Activated CD8-positive, alpha-beta memory T cell treated with anti-CD3 and anti-CD28 coated beads for 48 hours (primary cell): ENCODE measurements at places on chromosomes 3 and 15.

- DNase-seq = no peak
Measured at GRCh38 chr15:69760258-69760845, 307.7 kb downstream of the RPLP1 start.

DNA sequence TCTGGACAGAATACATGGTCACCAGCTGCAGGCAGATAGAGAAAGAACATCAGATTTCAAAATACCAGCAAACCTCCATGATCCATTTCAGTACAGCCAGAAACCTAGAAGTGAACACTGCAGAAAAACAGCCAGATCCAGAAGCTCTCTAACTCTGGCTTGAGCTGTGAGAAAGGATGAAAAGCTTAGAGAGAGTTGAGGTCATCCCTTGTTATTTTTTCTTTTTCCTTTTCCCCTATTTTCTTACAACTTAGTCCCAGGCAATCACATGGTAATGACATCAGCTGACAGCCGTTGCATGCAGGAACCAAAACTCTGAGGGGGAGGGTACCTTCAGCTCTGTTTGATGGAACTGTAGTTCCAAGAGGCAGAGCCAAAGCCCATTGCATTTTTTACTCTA lies 113.2 kb downstream of the TCF12 start:
- no peak for DNase-seq

DNA sequence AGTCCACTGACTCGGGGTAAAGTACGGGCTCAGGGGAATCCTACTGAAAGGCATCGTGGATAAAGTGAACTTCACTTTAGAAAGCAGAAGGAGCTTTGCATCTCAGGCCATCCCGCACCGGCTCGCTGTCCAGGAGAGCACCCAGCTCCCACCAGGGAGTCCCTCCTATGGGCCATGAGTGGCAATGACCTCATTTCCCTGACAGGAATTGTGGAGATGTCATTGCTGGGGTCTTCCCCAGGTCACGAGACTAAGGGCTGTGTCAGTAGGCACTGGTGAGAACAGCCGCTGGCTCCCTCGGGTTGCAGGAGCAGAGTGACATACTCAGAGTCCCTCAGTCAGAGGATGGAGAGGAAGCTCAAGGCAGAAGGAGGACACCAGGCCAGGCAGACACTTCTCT lies 97.3 kb downstream of the XXYLT1 start:
- DNase-seq = no peak

DNA sequence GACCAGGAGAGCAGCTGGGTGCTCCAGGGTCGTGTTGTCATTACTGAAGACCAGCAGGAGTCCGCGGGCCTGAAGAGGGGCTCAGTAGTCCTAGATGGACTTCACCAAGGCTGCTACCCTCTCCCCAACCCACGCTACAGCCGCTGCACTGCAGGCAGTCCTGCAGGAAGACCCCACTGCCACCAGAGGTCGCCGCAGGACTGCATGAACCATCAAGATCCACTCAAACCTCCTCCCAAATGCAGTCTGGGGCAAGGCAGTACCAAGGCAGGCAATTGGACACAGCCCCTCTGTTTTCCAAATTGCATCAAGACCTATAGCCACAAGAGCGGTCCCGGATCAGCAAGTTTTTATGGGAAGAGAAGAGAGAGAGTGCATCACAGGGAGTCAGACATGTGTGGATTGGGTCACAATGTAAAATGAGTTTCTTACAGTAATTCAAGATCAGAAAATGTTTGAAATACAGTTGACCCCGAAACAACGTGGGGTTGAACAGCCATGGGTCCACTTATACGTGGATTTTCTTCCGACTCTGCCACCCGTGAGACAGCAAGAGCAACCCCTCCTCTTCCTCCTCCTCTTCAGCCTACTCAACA lies 46.7 kb downstream of the DZIP1L start:
- DNase-seq = peak; percentile 38

DNA sequence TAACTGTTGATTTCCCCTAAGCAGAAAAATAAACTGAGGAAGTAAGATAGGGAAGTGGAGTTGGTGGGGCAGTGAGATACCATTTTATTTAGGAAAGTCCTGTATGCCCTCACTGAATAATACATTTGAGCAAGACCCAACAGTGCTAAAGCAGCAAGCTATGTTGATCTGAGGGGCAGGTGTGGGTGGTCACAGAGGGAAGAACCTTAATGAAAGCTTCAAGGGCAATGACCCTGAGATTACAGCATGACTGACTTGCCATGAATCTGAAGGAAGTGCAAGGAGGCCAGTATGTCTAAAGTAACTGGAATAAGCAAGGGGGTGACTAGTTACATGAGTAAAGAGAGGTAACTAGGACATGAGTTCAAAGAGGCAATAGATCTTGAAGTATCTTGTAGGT lies 159.5 kb downstream of the CD47 start:
- no peak for DNase-seq

DNA sequence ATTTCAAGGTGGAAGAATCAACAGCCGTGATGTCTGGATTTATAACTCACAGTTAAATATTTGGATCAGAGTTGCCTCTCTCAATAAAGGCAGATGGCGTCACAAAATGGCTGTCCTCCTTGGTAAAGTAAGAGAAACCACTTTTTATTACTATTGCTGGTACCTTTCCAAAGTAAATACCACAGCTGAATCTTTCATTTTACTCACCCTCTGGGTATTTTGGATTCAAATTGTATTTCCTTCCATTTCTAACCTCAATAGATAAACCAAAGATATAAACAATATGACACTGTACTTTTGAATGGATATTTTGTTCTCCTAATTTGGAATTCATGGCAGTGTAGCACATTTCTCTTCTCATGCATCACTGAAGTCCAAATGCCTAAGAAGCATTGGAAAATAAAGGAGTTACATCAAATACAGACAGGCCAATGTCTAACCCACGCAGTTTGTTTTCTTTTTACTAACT lies 29.5 kb downstream of the KLHL24 start:
- DNase-seq = no peak

DNA sequence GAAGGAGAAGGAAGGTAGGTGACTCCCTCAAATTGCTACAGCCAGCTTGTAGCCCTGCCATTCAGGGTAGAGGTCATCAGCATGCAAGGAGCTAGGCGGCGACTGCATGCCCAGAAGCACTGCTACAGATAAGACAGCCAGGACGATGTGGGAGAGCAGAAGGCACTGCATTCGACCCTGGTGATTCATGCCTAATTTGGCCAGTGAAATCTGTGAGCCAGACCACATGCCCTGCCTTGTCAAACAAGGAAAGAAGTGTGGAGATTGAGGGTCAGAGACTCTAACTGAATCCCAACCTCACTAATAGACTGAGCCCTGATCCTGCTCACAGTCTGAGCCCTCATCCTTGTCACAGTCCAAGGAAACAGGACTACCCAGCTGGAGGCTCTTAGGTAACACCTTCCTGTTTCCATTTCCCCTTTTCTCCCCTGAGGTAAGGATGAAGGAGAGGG lies 86.6 kb downstream of the LINGO1 start:
- no peak for DNase-seq

DNA sequence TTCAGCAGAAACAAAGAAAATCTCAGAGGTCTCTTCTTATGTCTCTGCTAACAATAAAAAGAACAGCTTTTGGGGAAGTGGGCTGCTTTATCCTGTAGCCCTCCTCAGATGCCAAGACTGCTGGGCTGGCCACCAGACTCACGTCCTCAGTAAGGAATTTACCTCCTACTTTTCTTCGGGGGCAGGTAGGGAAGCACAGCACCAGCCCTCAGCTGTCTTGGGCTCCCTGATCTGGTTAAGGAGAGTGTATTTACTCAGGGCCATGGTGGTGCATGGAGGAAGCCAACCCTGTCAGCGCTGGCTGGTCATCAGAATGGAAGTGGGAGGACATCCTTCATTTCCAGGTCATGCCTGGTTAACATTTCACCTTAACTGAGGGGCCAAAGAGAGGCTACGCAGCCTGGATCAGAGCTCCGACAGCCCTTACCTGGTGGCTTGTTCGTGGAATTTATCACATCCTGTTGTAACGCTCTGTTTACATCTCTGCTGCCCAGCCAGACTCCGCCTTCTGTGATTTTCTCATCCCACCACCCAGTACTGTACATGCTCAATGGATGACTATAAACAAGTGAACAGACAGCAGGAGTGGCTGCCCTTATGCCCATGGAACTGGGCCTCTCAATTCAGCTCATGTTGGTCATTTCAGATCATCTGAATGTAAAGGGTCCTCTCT lies 108.3 kb downstream of the IGF2BP2 start:
- DNase-seq = no peak

DNA sequence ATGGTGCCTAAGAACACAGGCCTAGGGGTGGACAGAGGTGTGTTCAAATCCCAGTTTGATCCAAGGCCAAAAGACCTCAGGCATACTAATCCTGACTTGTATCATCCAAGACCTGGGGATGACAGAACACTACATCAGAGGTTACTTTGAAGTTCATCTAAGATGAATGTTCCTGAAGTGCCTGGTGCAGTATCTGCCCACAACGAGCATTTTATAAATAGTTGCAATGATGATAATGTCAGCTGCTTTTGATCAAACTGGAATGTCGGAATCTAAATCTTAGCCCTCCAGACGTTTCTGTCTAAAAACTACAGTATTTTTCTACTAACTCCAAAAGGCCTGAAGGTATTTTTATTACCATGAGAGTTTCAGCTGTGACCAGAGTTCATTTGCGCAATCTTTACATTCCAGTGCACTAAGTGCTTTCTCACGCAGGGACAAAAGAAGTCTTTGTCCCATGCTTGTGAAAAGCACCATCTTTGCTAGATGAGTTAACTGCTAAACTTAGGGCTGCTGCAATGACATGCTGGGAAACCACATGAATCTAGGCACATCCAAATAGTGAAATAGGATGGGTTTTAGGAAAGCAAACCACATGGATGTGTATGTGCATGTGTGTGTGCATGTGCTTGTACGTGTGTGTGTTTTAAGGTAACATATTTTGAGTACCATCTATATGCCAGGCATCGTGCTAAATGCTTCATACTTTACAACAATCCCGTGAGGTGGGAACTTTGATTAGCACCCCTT lies 18.1 kb downstream of the ANXA2 start:
- no peak for DNase-seq

- no peak for DNase-seq
Measured at GRCh38 chr3:3817865-3818264, 18.6 kb downstream of the LRRN1 start.

GRCh38 chr15:47609693-47610092 lies 107.6 kb upstream of the SEMA6D start:
- no peak for DNase-seq
